ENCODE measurements at places on chromosomes 4 and X.

DNA sequence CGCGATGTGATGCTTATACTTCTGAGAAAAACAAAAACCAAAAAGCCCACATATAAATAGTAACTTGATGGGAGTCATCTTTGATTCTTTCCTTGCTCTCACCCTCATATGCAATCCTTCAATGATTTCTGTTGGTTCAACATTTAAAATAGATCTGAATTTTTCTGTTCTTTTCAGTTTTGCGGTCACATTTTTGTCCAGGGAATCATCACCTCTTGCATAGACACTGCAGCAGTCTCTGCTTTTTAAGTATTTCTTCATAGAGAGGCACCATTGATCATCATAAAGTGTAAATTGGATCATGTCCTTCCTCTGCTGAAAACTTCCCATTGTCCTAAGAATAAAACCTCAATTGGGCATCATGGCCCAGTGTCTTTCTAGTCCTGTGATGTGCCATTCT lies 81.1 kb upstream of the SLC4A4 start:
- no peak for DNase-seq

DNA sequence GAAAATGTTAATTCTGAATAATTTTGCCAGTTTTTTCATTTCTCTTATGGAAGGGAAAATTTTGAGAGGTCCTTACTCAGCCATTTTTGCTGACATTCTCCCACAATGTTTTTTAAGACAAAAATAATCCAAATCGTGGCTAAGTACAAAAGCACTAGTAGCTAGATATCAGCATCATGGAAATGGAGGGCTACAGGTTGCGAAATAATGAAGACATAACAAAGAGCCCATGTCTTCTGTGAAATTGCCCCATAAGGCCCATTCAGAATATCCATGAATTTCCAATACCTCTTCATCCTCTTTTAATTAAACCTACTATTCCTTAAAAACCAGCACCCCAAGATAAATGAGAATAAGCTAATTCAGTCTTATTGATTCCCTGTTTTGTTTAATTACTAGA lies 107.4 kb downstream of the HNRNPD start:
- DNase-seq: no peak

DNA sequence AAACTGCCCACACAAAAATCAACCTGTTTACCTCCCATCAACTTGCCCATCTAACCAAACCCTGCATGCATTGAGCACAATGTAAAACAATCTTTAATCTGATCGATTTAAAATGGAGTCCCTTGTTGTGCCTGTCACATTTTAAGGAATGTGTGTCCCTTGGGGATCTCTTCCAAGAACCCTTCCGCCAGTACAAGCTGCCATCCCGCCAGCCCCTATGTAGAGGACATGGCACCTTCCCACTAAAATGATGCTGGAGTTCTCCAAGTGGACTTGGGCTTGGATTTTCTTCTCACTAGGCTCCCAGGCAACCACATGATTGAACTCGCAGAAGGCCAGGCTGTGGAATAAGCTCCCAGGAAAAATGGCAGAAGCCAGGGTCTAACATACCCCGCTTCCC lies 45.8 kb upstream of the ENPP6 start:
- DNase-seq: no peak

DNA sequence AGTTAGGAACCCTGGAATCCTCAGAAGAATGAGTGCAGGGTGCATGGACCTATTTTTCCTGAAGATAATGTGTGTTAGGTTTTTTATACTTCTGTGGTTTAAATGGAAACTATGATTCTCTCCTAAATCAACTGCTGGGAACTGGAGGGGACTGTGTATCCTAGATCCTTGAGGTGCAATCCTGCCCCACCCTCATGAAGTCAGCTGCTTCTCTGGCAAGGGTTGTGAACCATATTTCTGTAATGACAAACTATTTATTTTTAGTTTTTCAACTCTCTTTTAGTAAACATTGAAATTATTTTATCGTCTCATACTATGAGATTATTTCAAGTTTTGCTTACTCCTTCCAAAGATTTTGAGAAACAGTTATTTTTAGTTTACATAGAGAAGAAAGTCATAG lies 25.8 kb upstream of the VEGFC start:
- DNase-seq: no peak

- DNase-seq: no peak
These were observed 68.9 kb downstream of the PCDH19 start for GRCh38 chrX:100341142-100341510.

Measured in memory B cell (primary cell).